ENCODE measurements at places on chromosomes 11 and 22.

GRCh38 chr11:65438257-65439151, 15.9 kb downstream of the NEAT1 start:
- DNase-seq = no peak

DNA sequence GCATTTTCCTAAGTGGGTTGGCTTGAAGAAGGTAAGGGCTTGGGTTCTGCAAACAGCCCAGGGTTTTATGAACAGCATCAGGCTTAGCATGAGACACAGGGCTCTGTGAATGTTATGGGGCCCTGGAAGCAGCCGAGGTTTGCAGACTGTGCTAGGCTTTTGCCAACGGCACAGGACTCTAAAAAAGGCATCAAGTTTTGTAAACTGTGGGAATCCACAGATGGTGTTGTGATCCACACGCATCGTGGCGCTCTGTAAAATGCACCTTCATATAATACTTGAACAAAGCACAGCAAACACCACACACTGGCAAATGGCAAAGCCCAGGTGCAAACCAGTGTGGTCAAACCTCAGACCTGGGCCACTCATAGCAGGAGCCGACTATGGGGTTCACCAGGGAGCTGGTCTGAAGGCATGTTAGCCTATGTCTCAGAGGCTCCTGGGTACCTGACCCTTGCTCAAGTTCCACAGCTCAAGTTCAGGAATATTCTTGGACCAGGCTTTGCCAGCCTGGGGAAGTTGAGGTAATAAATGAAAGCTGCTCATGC, 2.4 kb upstream of the SLCO2B1 start:
- no peak for DNase-seq

- no peak for DNase-seq
Observed at GRCh38 chr11:63841554-63841953, 2.6 kb downstream of the MARK2 start.

DNA sequence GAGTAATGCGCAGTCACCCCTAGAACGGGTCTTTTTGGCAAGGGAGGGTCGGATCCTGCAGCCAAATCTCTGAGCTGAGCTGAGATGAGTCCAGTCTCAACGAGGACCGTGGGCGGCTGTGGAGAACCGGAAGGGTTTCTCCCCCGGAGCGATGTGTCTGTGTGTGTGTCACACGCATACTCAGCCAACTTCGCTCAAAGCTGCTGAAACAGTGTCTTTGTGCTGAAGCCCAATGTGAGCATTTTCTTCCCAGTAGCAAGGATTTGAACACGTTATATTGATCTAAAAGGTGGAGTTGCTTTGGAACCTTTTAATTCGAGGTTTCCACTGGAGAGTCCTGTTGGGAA, 1.4 kb upstream of the CELSR1 start:
- DNase-seq = no peak

- peak; percentile 37 for DNase-seq
Observed at GRCh38 chr11:123062892-123063825, 1.2 kb upstream of the HSPA8 start.

- DNase-seq = no peak
Observed at GRCh38 chr11:26032241-26032640, 299.7 kb upstream of the ANO3 start.

DNA sequence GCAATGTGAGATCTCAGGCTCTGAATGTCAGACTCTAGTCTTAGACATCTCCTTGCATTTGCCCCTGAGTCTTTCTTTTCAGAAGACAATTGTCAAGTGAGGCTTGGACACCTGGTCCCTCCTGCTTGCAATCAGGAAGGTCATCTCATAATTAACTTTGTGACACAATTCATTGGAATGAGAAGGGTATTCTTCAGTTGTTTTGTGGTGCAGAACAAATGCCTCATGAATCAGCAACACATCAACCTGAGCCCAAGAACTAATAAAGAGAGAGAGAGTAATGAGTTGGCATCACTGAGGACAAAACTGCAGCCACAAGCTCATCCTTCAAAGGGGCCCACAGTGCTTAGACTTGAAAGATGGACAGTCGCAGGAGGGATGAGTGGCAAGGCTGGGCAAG, 375.8 kb downstream of the INSC start:
- no peak for DNase-seq

DNA sequence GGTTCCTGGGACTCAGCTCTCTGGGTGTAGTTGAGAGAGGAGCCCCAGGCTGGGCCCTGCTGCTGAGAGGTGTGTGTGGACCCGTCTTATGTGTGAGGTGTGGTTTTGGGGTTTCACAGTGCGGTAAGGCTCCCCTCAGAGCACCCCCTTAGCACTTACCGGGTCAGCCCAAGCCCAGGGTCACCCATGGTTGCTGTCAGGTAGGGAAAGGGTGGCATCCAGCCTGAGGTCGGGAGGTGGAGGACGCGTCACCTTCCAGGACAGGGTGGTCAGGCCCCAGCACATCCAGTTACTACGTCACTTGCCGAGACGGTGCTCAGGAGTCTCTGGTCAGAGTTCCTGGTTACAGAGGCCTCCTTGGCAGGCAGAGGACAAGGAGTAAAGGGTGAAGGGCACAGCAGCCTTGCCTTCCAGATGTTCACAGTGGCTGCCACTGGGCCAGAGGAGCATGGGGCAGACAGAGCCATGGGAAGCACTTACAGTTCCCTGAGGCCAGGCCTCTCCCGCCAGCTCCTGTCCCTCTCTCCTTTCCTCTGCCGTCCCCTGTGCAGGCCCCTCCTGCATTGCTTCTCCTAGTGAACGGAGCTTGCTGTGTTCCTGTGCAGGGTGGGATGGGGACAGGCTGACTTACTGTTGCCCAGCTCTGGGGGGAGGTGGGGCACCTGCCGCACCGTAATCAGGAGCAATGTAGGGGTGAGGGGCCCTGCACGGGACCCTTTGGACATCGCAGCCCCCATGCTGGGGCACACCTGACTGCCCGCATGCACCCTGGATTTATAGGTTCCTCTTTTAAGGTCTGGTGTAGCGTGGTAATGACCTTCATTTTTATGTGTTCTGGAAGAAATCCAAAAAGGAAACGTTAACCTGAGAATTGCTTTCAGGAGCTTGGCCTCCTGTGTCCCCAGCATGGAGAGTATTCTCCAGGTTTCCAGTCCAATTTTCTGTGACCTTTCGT, 285.9 kb downstream of the TBC1D22A start:
- no peak for DNase-seq

GRCh38 chr11:115257678-115258077, 246.5 kb downstream of the CADM1 start:
- DNase-seq = no peak

- no peak for DNase-seq
Observed at GRCh38 chr22:25393121-25393805, 171.2 kb upstream of the GRK3 start.

GRCh38 chr11:86926975-86927374, 28.2 kb downstream of the FZD4 start:
- DNase-seq = no peak

Data from fibroblast of skin of left quadriceps (primary cell).